ENCODE measurements at places on chromosomes 5 and 9.

DNA sequence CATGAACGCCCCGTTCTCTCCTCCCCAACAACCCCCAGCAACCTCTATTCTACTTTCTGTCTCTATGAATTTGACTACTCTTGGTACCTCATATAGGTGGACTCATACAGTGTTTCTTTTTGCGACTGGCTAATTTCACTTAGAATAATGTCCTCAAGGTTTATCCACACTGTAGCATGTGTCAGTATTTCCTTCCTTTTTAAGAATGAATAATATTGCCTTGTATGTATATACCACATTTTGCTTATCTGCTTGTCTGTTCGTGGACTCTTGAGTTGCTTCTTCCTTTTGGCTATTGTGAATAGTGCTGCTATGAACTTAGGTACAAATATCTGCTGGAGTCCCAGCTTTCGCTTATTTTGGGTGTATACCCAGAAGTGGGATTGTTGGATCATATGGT, 42.7 kb downstream of the IQGAP2 start:
- H3K4me3 ChIP-seq: no peak overlapping the region
- no peak overlapping the region for H3K27ac ChIP-seq
- DNase-seq: no peak
- peaks cover 5% of the 10 kb centered on the region for H3K36me3 ChIP-seq
- H3K27me3 ChIP-seq: no peaks in the 10 kb centered on the region

GRCh38 chr5:164637931-164638521, 1132.6 kb downstream of the MAT2B start:
- no peaks in the 10 kb centered on the region for H3K27me3 ChIP-seq
- no peak overlapping the region for H3K4me3 ChIP-seq
- no peaks in the 10 kb centered on the region for H3K4me1 ChIP-seq
- H3K27ac ChIP-seq: no peak overlapping the region
- DNase-seq: no peak
- no peaks in the 10 kb centered on the region for H3K36me3 ChIP-seq

GRCh38 chr9:75299324-75299723, 211.0 kb downstream of the OSTF1 start:
- H3K27me3 ChIP-seq: no peaks in the 10 kb centered on the region
- DNase-seq: no peak
- H3K27ac ChIP-seq: no peak overlapping the region
- no peaks in the 10 kb centered on the region for H3K4me1 ChIP-seq
- H3K36me3 ChIP-seq: no peaks in the 10 kb centered on the region

DNA sequence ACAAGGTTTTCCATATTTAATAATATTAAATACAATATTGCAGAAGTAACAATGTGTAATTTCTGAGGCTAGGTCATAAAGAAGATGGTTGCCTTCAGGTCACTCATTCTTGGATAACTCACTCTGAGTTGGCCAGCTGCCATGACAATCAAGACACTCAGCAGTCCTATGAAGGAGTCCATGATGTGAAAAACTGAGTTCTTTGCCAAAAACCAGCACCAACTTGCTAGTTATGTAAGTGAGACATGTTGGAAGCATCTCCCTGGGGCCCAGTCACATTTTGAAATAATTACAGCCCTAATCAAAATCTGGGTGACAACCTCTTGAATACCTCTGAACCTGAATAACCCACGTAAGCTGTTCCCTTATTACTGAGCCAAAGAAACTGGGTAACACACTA, 453.2 kb downstream of the CDH18 start:
- H3K4me1 ChIP-seq: no peaks in the 10 kb centered on the region
- no peaks in the 10 kb centered on the region for H3K27me3 ChIP-seq
- H3K36me3 ChIP-seq: no peaks in the 10 kb centered on the region
- no peak for DNase-seq

DNA sequence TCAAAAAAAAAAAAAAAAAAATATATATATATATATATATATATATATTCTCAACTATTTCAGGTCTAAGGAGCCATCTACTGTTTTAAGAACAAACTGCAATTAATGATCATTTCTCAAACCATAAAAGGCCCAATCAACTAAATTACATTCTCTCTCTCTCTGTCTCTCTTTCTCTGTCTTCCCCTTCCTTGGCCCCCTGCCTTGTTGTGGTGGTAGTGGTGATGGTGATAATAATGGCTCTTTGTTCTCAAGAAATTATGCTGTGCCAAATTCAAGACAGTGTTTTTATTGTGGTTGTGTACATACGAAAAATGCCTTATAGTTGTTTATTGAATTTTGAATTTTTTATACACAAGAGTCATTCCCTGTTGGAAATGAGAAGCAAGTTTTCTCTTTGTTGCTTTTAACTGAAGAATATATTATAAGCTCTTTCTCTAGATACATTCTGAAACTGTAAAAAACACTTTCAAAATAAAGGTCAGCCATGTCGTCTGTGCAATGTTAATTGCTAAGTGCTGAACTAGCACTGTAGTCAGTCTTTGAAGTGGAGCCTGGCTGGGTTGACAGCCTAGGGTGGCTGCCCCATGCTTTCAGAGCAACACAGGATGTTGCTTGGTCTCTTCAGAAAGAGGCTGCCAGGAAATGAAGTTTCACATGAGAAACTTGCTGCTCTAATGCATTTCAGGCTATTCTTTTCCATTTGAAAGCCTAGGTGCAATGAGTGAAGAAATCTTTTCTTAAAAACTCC, 96.0 kb downstream of the HINT1 start:
- DNase-seq: peak; percentile 20
- H3K27ac ChIP-seq: peak overlapping the region; percentile 3
- peaks cover 42% of the 10 kb centered on the region for H3K36me3 ChIP-seq
- peak overlapping the region; percentile 63 for H3K4me3 ChIP-seq

DNA sequence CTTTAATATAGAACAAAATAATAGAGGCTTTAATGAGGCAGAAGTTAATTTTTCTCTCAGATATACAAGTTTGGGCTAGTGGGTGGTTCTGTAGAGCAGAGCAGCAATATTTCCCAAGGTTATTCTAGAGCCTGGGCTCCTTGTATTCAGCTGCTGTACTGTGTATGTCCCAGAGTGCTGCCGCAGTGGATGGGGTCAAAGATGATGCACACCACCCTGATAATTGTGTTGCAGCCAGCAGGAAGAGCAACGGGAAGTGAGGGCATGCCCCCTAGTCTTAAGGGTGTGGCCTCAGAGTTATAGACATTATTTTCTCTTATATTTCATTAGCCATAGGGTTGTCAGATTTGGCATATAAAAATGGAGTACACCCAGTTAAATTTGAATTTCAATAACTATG, 23.9 kb upstream of the KIF4B start:
- no peak overlapping the region for H3K4me3 ChIP-seq
- no peak for DNase-seq
- no peak overlapping the region for H3K27ac ChIP-seq
- no peaks in the 10 kb centered on the region for H3K36me3 ChIP-seq

- peaks cover 6% of the 10 kb centered on the region for H3K27me3 ChIP-seq
- H3K4me3 ChIP-seq: no peak overlapping the region
- no peak overlapping the region for H3K27ac ChIP-seq
These were observed 47.0 kb upstream of the ZNF169 start for GRCh38 chr9:94212091-94212490.

GRCh38 chr9:129224618-129225489, 46.8 kb upstream of the IER5L start:
- peaks cover 9% of the 10 kb centered on the region for H3K4me1 ChIP-seq
- no peaks in the 10 kb centered on the region for H3K36me3 ChIP-seq
- no peak overlapping the region for H3K4me3 ChIP-seq
- DNase-seq: no peak

GRCh38 chr5:58263296-58263695, 196.6 kb downstream of the PLK2 start:
- H3K27ac ChIP-seq: no peak overlapping the region
- DNase-seq: no peak
- no peaks in the 10 kb centered on the region for H3K27me3 ChIP-seq
- no peak overlapping the region for H3K4me3 ChIP-seq
- H3K36me3 ChIP-seq: no peaks in the 10 kb centered on the region
- no peaks in the 10 kb centered on the region for H3K4me1 ChIP-seq

DNA sequence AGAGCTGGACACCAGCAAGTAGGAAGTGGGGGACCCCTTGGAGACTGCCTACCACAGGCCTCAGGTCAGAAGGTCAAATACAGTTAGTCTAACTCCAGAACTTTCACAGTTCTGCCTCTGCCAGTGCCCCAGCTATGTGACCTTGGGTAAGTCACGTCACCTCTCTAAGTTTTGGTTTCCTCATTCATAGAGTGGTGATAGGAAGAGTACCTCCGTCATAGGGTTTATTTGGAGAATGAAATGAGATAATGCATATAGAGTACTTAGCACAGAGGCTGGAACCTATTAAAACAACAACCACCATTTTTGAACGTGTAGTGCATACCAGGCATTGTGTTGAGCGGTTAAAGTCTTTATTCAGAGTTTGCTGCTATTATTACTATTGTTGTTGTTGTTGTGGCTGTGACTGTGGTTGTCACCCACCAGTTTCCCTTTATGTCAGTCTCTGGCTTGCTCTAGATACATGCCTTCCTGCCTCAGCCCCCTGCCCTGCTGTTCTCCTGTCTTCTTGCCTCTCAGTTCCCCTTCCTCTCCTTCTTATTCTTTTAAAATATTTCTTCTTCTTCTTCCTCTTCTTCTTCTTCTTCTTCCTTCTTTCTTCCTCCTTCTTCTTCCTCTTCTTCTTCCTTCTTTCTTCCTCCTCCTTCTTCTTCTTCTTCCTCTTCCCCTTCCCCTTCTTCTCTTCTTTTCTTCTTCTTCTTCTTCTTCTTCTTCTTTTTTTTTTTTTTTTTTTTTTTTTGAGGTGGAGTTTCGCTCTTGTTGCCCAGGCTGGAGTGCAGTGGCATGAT, 67.8 kb downstream of the RALGPS1 start:
- H3K4me1 ChIP-seq: peaks cover 33% of the 10 kb centered on the region
- no peaks in the 10 kb centered on the region for H3K27me3 ChIP-seq
- DNase-seq: no peak
- H3K36me3 ChIP-seq: peaks cover 25% of the 10 kb centered on the region
